ENCODE measurements at places on chromosomes 4 and X.

DNA sequence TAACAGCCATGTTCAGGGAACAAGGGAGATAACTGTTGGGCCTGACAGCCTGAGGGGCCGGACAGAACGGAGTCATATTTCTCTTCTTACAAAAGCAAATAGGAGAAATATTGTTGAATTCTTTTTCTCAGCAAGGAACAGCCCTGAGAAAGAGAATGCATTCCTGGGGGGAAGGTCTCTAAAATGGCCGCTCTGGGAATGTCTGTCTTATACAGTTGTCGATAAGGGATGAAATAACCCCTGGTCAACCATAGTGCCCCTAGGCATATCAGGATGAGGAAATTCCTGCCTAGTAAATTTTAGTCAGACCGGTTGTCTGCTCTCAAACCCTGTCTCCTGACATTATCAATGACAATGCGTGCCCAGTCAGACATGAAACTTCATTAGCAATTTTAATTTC is 1925.5 kb downstream of the PCDH7 start:
- no peak for DNase-seq

- DNase-seq, result no peak
These were observed 547 bp upstream of the PDGFRA start for GRCh38 chr4:54228546-54228945.

DNA sequence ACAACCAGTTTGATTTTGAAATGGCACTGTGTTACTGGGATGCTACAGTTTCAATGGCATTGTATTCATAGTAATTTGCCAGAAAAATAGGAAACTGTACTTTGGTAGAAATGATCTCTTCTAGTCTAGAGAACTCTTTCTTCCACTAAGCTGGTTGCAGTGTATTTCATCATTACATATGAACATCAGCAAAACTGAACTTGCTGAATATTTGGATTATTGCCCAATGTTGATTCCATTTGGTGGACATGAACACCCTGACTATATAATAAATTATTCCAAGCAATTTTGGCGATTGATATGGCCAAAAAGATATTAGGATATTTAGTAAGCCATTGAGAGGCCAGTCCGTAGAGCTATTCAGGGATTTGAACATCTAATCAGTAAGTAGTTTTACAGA is 191.8 kb upstream of the CXorf66 start:
- no peak for DNase-seq

DNA sequence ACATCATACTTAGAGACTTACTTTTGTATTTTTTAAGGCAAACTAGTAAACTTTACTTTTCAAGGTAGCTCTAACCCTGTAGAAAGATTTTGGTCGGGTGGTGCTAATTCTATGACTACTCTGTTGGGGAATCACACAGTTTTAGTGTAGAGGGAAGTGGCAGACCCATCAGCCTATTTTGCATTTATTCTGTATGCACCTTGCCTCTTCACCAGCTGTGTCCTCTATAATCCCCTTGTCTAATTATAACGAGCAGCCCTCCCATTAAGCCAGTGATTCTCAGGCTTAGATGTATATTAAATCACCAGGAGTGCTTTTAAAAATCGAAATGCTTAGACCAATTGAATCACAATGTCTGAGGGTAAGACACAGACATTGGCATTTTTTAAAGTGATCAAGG is 78.1 kb downstream of the GALNT7 start:
- no peak for DNase-seq

- DNase-seq, result no peak
These were observed 18.9 kb downstream of the NAAA start for GRCh38 chr4:75921910-75922309.

DNA sequence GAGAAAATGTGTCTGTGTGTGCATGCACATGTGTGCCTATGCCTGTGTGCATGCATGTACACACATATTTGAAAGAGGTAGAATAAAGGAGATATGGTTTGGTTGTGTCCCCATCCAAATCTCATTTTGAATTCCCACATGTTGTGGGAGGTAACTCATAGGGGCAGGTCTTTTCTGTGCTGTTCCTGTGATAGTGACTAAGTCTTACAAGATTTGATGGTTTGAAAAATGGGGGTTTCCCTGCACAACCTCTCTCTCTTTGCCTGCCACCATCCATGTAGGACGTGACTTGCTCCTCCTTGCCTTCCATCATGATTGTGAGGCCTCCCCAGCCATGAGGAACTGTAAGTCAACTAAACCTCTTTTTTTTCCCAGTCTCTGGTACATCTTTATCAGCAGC is 87.2 kb downstream of the PRDM5 start:
- no peak for DNase-seq

DNA sequence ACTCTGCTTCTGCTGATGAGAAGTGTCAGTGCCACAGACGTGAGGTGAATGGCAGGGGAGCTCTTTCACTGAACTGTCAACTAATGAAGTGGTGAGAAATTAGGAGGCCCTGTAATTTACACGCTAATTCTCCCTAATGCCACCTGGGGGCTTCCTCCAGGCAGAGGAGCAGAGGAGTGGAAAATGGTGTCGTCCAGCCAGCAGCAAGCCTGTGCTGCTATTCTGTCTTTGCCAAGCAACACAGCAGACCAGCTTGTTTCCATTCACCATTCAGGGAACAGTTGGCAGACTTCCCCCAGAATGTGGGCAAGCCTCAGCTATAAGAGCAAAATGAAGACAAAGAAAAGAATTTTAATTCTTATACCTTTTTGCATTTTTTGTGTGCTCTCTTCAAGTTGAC is 245.2 kb upstream of the TET2 start:
- no peak for DNase-seq

DNA sequence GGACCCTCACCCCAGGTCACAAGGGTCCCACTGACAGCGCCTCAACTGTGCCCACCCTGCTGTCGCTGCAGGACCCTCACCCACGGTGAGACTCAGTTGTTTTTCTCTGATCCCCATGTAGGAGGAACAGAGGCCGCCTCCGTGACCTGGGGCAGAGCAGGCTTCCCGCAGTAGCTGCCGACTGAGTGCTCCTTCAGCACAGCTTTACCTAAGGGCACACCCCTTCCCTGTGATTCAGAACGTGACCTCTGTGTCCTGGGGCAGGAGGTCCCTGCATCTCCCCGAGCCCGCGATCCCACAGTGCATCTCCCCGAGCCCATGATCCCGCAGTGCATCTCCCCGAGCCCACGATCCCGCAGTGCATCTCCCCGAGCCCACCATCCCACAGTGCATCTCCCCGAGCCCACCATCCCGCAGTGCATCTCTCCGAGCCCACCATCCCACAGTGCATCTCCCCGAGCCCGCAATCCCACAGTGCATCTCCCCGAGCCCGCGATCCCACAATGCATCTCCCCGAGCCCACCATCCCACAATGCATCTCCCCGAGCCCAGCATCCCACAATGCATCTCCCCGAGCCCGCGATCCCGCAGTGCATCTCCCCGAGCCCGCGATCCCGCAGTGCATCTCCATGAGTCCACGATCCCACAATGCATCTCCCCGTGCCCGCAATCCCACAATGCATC is 23.6 kb downstream of the PPP2R3B start:
- DNase-seq, result no peak

- no peak for DNase-seq
These were observed 12.0 kb upstream of the SLC2A9 start for GRCh38 chr4:10033191-10033881.

GRCh38 chr4:153247116-153247490 is 42.9 kb downstream of the TRIM2 start:
- DNase-seq, result no peak
